ENCODE measurements at places on chromosomes 3 and 15.

GRCh38 chr3:32467333-32468070, 35.1 kb downstream of the CMTM6 start:
- ATAC-seq, result peak; percentile 85

DNA sequence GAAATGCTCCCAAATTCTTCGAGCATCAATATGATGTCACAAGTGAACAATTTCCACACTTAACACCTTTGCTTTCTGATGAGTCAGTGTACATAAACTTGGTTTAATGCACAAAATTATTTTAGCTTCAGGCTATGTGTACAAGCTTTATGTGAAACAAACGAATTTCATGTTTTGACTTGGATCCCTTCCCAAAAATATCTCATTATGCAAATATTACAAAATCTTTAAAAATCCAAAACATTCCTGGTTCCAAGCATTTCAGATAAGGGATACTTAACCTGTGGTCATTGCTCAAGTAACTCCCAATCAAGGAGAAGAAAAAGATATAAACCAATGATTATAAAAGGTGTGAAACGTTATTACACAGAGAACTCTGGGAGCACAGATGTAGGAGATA, 25.2 kb downstream of the RAB5A start:
- ATAC-seq, result no peak

GRCh38 chr15:71551566-71551965, 258.8 kb upstream of the NR2E3 start:
- no peak for ATAC-seq

GRCh38 chr3:189630767-189631372, 319 bp upstream of the TP63 start:
- ATAC-seq, result no peak

DNA sequence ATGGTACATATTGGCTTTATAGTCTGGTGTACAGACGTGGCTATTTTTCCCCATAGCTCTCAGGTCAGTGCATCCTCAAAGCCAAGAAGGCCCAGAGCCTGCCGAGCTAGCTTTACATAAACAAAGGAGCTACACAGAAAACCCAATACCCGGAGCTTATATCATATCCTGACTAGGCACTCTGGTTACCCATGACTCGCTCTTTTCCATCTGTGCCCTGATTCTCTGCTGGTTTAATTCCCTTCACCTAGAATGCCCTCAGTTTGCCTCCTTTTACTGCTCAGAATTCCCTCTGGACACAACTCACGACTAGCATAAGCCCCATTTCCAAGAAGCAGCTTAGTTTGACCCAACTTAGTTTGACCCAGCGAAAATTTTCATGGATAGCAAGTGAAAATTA, 110.8 kb downstream of the TIGIT start:
- no peak for ATAC-seq

DNA sequence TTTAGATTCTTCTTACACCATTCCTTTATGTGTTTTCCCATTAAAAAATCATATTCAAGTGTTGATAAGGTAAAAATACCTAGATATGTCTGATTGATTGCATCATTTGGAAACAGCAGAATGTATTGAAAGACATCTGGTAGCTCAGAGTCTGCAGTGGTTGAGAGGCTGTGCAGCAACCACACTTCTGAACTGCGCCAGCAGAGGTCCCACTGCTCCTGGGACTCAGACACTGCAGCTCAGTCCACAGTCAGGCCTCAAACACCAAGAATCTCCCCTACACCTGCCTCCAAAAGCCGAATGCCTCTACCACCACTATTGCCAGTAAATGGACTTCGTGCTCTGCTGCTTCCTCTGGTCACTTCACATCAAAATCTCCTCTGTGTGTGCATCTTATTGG, 176.9 kb upstream of the LMCD1 start:
- peak; percentile 66 for ATAC-seq

DNA sequence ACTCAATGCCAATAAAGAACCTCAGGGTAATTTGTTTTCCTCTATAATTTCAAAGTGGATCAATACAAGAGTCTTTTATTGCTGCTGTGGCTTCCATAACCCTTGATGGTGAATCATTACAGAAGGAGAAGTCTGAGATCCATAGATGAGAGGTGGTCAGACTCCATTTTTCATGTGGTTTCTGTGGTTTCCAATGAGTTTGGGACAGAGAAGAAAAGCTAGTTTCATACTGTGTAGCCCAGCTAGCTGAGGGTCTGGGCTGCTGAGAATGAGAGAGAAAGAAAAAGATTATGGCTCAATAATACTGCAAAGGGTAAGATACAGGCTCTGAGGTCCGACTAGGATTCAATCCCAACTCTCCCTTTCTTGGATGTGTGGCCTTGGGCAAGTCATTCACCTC, 180.6 kb upstream of the LRRN1 start:
- ATAC-seq, result no peak

GRCh38 chr3:192923731-192924130, 6.1 kb upstream of the MB21D2 start:
- ATAC-seq, result no peak

GRCh38 chr3:128051459-128051836, 789 bp upstream of the SEC61A1 start:
- no peak for ATAC-seq

GRCh38 chr3:16401273-16401672, 112.2 kb downstream of the RFTN1 start:
- ATAC-seq, result no peak

- no peak for ATAC-seq
Measured at GRCh38 chr3:51845129-51845528, 16.3 kb upstream of the IQCF2 start.

GRCh38 chr3:66656609-66657008, 155.8 kb upstream of the LRIG1 start:
- no peak for ATAC-seq

GRCh38 chr3:145854499-145854898, 306.5 kb downstream of the PLOD2 start:
- no peak for ATAC-seq

GRCh38 chr3:71859123-71859519, 74.2 kb upstream of the PROK2 start:
- ATAC-seq, result peak; percentile 36

DNA sequence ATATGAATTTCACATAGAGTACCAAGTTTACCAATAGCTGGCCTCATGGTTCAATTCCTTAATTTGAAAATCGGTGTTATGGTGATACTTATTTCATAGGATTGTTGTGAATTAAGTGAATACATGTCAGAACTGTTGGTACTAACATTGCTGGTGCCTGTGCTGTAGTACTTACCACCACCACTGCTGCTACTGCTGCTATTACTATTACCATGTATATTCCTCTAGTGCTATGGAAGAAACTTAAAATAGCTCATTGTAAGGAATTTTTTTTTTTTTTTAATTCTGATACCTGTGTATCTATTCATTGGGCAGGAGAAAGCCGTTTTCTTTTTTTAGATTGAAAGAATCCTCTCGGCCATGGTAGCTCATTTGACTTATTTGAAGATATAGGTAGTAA, 3.6 kb downstream of the FYTTD1 start:
- no peak for ATAC-seq

DNA sequence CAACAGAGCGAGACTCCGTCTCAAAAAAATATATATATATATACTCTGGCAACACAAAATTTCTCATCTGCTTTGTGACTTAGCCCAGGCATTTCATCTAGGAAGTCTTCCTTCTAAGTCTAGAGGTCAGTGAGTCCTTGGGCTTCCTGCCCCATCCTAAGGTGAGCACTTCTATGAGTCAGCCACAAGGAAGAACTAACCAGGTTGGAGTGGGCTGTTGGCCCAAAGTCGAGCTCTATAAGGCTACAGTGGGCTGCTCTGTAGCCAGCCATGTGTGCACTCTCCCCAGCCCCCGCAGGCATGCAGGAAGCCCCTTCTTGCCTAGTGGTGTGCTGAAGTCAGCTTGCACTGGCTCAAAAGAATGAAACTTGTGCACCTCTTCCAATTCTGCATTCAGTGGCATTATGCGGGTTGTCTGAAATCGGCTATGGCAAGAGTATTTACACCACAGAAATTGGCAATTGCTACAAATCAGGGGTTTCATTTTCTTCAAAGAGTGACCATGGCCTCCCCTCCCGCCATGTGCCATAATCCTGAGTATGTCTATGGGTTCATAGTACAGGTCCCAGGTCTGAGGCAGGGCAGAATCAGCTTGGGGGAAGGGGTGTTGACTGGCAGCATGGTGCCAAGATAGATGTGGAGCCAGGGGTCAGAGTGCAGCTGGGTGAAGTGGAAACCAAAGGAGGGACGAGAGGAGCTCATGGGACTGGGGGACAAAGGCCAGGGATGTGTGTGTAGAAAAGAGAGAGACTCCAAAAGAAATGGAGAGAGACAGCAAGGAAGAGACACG, 22.0 kb upstream of the LOXL1 start:
- no peak for ATAC-seq

- ATAC-seq, result no peak
Measured at GRCh38 chr15:77266708-77267386, 153.1 kb downstream of the PEAK1 start.

DNA sequence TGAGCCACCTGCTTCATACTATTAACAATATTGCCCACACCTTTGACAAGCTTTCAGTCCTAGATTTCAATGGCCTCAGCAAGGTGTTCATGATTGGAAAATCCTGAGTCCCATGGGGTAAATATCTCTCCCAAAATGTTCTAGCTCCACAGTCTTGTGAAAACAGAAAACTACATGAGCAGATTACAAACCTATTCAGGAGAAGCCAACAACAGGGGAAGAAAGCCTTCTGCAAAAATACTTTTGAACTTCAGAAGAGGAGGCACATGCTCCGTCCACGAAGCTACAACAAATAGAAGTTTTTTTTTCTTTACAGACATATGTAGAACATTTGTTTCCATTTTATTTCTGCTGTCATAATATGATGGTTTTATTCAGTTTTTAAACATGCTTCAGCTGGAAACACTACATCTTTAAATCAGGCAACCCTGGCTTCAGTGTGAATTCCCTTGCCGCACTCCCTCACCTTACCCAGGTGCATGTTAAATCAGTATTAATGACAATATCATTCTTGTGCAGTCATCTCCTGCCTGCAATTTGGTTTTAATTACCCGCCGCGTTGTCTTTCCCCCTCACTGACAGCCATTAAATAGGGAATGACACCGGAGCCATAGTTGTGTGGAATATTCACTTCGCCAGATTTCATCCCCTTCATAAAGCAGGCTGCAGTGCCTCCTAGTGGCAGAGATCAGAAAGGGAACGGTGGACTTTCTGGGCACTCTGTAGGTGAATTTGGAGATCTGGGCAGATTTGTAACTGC, 725.5 kb upstream of the ARRDC4 start:
- ATAC-seq, result no peak

DNA sequence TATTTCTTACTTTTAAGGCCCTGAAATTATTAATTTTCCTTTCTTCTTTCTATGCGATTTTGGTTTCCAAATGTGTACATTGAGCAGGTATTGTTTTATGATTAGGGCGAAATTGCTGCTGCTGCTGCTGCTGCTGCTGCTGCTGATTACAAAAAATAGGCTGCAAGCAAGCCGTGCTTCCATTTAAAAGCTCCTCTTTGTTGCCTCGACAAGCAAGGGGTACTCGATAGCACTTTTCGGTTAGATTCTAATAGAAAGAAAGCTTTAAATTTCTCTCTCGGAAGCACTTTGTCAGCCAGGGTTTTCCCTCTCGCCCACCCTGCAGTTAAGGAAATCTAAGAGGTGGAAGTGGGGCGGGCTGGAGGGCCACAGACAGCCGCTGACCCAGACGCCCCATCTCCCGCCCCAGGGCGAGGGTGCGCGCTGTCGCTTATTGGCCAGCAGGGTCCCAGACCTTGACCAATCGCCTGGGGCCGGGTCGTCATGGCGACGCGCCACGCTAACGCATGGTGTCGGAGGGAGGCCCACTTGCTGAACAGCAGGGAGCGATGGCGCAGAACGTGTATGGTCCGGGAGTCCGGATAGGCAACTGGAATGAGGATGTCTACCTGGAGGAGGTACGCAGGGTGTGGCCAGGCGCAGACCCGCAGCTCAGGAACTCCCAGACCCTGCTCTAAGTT, at the start of gene CFAP161:
Gene CFAP161 (plus strand): TSS at position 489 of the 680 bp plus-strand sequence. CDS start 60 bp downstream, at position 549.
- peak; percentile 53 for ATAC-seq

DNA sequence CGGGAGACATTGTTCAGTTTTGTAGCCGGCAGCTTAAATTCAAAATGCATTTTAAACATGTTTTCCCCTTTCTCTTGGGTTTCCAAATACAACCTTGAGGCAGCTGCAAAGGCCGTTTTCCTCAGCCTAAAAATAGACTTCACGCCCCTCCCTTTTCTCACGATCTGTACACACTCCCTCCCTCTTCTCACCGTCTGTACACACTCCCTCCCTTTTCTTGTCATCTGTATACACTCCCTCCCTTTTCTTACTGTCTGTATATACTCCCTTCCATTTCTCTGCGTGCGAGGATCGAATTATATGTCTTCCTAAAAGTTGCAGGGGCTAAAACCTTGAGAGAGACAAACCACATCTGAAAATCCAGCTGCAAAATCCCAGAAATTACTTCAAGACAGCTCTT, 8.9 kb downstream of the MUC4 start:
- no peak for ATAC-seq

DNA sequence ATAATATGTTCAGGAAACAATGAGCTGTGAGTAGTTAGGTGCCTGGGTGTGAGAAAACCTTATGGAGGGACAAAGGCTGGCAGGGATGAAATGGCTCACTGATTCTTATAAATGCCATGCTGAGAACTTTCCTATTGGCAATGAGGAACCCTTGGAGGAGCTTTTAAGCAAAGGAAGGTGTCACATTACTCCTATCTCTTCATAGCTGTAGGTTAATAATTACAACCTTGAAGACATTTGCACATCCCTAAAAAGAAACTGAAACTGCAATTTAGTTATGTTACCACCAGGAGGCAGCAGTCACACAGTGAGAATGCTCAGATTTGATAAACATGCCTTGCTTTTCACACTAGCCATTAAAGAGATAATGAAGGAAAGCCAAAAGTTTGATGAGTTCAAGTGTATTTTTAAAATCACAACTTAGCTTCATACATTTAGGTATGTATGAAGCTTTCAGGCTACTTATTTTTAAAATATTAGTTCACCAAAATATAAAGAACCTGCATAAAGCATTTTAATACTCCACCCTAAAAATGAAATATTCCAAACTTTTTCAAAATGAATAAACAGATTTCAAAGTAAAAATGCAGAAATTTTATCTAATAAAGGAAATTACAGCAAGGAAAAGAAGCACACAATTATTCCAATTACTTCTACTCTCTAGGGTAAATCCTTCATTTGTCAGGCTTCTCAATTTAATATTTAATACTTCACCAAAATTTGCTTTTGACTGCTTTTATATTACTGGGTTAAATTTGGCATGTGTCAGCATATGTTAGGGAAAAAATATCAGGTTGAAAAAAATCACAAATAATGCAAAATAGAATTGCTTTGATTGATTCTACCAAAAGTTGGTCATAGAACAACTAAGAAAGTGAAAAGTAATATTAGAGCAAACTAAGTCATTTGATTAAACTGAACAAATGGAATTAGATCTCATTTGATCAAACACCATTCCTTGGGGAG, 136.9 kb upstream of the SLC2A2 start:
- ATAC-seq, result no peak
